ENCODE measurements at places on chromosomes 4 and X. TPM values are rescaled to one million over a fixed set of nuclear protein-coding genes. Genes with fewer than 3 reads are reported as not detected.
A peak's percentile ranks its signal among the peaks of the same experiment; 100 is the strongest.

The CXCL5 gene
- total RNA-seq, result 0.18 TPM

- H3K4me3 ChIP-seq, result no peak overlapping the region
- H3K4me1 ChIP-seq, result no peaks in the 10 kb centered on the region
- peaks cover 5% of the 10 kb centered on the region for H3K36me3 ChIP-seq
- H3K27ac ChIP-seq, result no peak overlapping the region
- DNase-seq, result peak; percentile 65
These were observed 68.6 kb downstream of the MTMR1 start for GRCh38 chrX:150761819-150762216.

The MAGED4 gene
- total RNA-seq, result 95.8 TPM

GRCh38 chr4:57125996-57126395, 15.8 kb upstream of the IGFBP7 start:
- no peak for DNase-seq
- H3K27ac ChIP-seq, result no peak overlapping the region
- H3K36me3 ChIP-seq, result peaks cover 13% of the 10 kb centered on the region
- H3K4me1 ChIP-seq, result peaks cover 5% of the 10 kb centered on the region

DNA sequence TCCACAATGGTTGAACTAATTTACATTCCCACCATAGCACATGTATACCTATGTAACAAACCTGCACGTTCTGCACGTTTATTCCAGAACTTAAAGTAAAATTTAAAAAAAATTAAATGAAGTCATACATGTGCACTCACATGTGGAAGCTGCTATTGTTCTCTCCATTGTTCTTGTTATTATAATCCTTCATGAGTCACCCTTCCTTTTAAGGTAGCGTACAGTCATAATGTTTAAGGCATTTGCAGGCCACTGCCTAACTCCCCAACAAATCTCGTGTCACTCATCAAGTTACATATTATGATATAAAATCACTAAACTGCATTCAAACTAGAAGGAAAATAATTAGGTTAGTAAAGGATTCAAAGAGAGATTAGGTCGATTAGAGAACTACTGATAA, 63.6 kb downstream of the SLC7A11 start:
- no peaks in the 10 kb centered on the region for H3K27me3 ChIP-seq
- peaks cover 5% of the 10 kb centered on the region for H3K4me1 ChIP-seq
- no peak overlapping the region for H3K4me3 ChIP-seq
- peaks cover 65% of the 10 kb centered on the region for H3K36me3 ChIP-seq

- H3K27ac ChIP-seq, result no peak overlapping the region
- H3K4me3 ChIP-seq, result no peak overlapping the region
- H3K27me3 ChIP-seq, result no peaks in the 10 kb centered on the region
- H3K4me1 ChIP-seq, result no peaks in the 10 kb centered on the region
- no peak for DNase-seq
These were observed 148.1 kb downstream of the PPARGC1A start for GRCh38 chr4:23741681-23742191.

GRCh38 chrX:115368876-115369275, 79.4 kb downstream of the LUZP4 start:
- DNase-seq, result no peak
- H3K4me1 ChIP-seq, result peaks cover 53% of the 10 kb centered on the region
- H3K4me3 ChIP-seq, result no peak overlapping the region
- peak overlapping the region; percentile 92 for H3K27ac ChIP-seq
- no peaks in the 10 kb centered on the region for H3K36me3 ChIP-seq

GRCh38 chrX:13691841-13692371, 3.0 kb downstream of the RAB9A start:
- peaks cover 38% of the 10 kb centered on the region for H3K4me1 ChIP-seq
- H3K36me3 ChIP-seq, result no peaks in the 10 kb centered on the region
- no peaks in the 10 kb centered on the region for H3K27me3 ChIP-seq
- no peak for DNase-seq
- no peak overlapping the region for H3K4me3 ChIP-seq
- H3K27ac ChIP-seq, result no peak overlapping the region

The TAF7L gene
- 0.24 TPM for total RNA-seq

- peaks cover 17% of the 10 kb centered on the region for H3K36me3 ChIP-seq
- no peak overlapping the region for H3K27ac ChIP-seq
- no peaks in the 10 kb centered on the region for H3K27me3 ChIP-seq
These were observed 39.3 kb upstream of the FHDC1 start for GRCh38 chr4:152896811-152897210.

The PCDH10 gene
- total RNA-seq, result 11.0 TPM

- H3K27ac ChIP-seq, result no peak overlapping the region
- H3K4me1 ChIP-seq, result no peaks in the 10 kb centered on the region
- no peak overlapping the region for H3K4me3 ChIP-seq
- no peaks in the 10 kb centered on the region for H3K27me3 ChIP-seq
- H3K36me3 ChIP-seq, result no peaks in the 10 kb centered on the region
- DNase-seq, result no peak
These were observed 214.2 kb downstream of the RBMX2 start for GRCh38 chrX:130615941-130616340.

DNA sequence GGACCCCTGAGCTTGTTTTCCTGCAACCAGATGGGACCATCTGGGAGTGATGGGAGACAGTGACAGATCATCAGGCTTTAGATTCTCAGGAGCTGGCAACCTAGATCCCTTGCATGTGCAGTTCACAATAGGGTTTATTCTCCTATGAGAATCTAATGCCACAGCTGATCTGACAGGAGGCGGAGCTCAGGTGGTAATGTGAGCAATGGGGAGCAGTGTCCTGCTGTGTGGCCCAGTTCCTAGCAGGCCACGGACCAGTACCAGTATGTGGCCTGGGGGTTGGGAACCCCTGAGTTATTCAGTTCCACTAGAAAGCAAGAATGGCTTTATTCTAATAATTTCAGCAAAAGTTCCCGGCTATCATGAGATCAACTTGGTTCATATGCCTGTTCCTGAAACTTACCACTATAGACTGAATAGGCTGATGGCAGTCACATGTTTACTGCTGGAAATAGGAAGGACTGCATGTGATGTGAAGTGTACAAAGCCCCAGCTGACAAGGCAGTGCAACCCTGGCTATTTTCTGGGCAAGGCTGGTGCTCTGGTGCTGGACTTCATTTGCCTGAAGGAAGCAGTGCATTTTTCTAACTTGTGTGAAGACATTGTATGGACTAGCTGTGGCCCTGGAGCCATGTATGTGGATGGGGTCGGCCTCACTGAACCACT, 107.2 kb downstream of the SPRY1 start:
- H3K4me3 ChIP-seq, result no peak overlapping the region
- H3K27me3 ChIP-seq, result no peaks in the 10 kb centered on the region
- H3K27ac ChIP-seq, result no peak overlapping the region
- H3K4me1 ChIP-seq, result peaks cover 16% of the 10 kb centered on the region
- DNase-seq, result no peak
- H3K36me3 ChIP-seq, result no peaks in the 10 kb centered on the region

GRCh38 chrX:8520178-8520577, 55.5 kb downstream of the VCX3B start:
- no peaks in the 10 kb centered on the region for H3K36me3 ChIP-seq
- no peaks in the 10 kb centered on the region for H3K4me1 ChIP-seq
- no peak for DNase-seq
- H3K27ac ChIP-seq, result no peak overlapping the region
- H3K27me3 ChIP-seq, result no peaks in the 10 kb centered on the region

- no peaks in the 10 kb centered on the region for H3K4me1 ChIP-seq
- no peak overlapping the region for H3K4me3 ChIP-seq
- peak; percentile 67 for DNase-seq
- peaks cover 25% of the 10 kb centered on the region for H3K36me3 ChIP-seq
- no peak overlapping the region for H3K27ac ChIP-seq
- no peaks in the 10 kb centered on the region for H3K27me3 ChIP-seq
These were observed 237.8 kb downstream of the EVC2 start for GRCh38 chr4:5470318-5471198.

GRCh38 chr4:114782415-114783214, 184.0 kb downstream of the UGT8 start:
- H3K4me1 ChIP-seq, result peaks cover 35% of the 10 kb centered on the region
- no peaks in the 10 kb centered on the region for H3K27me3 ChIP-seq
- H3K36me3 ChIP-seq, result no peaks in the 10 kb centered on the region
- H3K4me3 ChIP-seq, result no peak overlapping the region
- DNase-seq, result no peak

GRCh38 chr4:5746829-5747737, 36.1 kb downstream of the EVC start:
- peak; percentile 60 for DNase-seq
- H3K27me3 ChIP-seq, result no peaks in the 10 kb centered on the region
- H3K36me3 ChIP-seq, result peaks cover 36% of the 10 kb centered on the region
- no peak overlapping the region for H3K4me3 ChIP-seq
- peaks cover 45% of the 10 kb centered on the region for H3K4me1 ChIP-seq
- peak overlapping the region; percentile 74 for H3K27ac ChIP-seq

The RENBP gene
- total RNA-seq, result 18.9 TPM

The AGA gene
- total RNA-seq, result 28.3 TPM

The ABLIM2 gene
- 0.31 TPM for total RNA-seq

- peak overlapping the region; percentile 49 for H3K27ac ChIP-seq
- DNase-seq, result no peak
- H3K4me1 ChIP-seq, result peaks cover 24% of the 10 kb centered on the region
- no peaks in the 10 kb centered on the region for H3K27me3 ChIP-seq
These were observed 174.2 kb upstream of the JADE1 start for GRCh38 chr4:128635141-128635954.

GRCh38 chr4:101068115-101068514, 279.2 kb downstream of the PPP3CA start:
- H3K4me3 ChIP-seq, result no peak overlapping the region
- H3K36me3 ChIP-seq, result peaks cover 4% of the 10 kb centered on the region
- DNase-seq, result no peak
- H3K4me1 ChIP-seq, result peaks cover 4% of the 10 kb centered on the region
- no peaks in the 10 kb centered on the region for H3K27me3 ChIP-seq

The ASMT gene
- total RNA-seq, result not detected

GRCh38 chr4:187270154-187270553, 546.5 kb upstream of the FAT1 start:
- no peak for DNase-seq
- no peaks in the 10 kb centered on the region for H3K4me1 ChIP-seq
- H3K36me3 ChIP-seq, result no peaks in the 10 kb centered on the region
- H3K27me3 ChIP-seq, result no peaks in the 10 kb centered on the region

DNA sequence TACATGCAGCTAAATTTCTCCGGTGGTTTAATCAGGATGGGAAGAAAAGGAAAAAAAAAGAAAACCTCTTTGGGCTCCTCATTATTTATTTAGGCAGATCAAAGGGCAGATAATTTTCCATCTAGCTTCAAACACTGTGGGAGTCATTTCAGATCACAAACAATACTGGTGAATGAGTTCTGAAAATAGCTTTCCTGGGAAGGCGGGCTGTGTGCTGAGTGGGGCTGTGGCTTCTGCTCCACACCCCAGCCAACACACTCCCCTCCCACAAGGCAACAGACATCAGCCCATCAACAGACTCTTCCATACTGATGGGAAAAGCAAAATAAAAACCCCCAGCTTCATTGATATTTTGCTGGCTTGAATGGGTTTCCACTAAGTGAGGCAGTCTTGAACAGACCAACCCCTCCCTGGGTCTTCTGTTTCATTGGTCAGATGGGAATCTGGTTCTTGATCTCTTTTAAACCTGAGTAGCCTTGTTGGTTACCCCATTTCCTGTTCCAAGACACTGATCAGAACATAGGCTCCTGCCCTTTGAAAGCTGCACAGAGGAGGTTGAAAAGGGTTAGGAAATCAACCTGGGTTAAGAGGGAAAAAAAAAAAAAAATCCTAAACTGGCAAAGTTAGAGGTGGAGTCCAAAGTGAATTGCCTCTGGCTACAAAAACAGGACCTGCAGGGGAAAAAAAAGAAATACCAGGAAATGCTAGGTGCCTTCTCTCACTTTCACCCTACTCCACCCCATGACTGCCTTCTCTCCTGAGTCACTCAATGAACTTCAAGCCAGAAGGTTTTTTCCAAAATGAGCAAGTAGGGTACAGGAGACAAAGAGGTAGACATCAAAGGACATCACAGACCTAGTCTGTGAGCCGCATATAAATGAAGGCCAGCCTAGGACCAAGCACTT, 20.0 kb downstream of the AMOT start:
- H3K4me3 ChIP-seq, result no peak overlapping the region
- no peak overlapping the region for H3K27ac ChIP-seq
- no peak for DNase-seq
- H3K4me1 ChIP-seq, result peaks cover 7% of the 10 kb centered on the region
